ENCODE measurements at places on chromosomes 7 and 10.

- no peak for DNase-seq
Observed at GRCh38 chr7:66886152-66886551, 34.9 kb upstream of the TMEM248 start.

DNA sequence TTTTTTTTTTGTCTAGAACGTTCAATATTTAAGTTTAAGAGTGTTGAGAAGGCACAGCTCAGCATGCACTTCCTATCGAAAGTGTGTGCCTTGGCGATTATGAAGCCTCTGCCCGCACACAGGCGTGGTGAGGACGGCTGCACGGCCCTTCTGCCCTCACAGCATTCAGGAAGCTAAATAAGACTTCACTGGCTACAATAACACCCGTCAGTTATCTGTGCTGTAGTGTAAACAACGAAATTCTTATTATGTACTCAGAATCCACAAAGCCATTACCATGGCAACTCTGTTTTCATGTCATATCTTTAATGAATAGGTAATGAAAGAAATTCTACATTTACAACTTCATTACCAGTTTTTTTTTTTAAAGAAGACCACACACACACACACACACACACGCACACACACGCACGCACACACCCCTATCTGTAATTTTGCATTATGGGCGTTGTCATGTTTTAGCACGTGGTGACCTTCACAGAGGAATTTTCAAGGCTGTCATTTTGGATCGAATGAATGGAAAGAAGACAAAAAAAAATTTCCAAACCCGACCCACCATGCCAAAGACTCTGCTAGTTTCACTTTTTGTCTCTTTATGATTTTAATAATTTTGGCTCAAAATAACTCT lies 254.8 kb upstream of the CTBP2 start:
- no peak for DNase-seq

DNA sequence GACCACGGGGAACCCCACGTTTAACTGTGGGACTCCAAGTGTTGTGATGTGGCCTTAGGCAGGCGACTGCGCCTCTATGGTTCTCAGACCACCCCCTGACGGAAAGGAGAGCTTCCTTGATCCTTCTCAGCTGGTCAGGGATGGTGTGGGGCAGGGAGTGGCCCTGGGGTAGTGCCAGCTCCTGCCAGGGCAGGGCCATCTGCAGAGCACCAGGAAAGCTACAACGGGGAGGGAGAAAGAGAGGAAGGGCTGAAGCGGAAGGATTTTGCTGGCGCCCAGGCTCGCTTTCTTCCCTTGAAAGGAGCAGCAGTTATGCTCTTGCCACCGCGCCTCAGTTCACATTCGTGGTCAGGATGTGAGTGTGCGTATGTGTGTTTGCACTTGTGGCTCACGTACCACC lies 74.9 kb upstream of the PCBD1 start:
- DNase-seq, result no peak

- DNase-seq, result no peak
Observed at GRCh38 chr7:134943785-134944400, 42.4 kb upstream of the AGBL3 start.

- no peak for DNase-seq
Observed at GRCh38 chr7:24038993-24039392, 245.0 kb upstream of the NPY start.

DNA sequence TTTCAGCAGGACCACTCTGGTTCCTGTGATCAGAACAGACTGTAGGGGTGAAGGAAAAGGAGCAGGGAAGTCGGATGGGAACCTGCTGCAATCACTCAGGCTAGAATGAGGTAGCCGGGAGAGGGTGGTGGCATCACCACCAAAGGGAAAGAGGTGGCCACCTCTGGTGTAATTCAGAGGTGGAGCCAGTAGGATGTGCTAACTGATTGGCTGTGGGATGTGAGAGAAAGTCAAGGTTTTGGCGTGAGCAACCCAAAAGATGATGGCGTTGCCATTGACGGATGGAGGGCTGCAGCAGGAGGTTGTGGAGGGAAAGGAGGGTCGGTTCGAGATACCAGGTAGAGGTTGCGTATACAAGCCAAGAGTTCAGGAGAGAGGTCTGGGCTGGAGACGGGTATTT lies 7.4 kb upstream of the VSIR start:
- no peak for DNase-seq

DNA sequence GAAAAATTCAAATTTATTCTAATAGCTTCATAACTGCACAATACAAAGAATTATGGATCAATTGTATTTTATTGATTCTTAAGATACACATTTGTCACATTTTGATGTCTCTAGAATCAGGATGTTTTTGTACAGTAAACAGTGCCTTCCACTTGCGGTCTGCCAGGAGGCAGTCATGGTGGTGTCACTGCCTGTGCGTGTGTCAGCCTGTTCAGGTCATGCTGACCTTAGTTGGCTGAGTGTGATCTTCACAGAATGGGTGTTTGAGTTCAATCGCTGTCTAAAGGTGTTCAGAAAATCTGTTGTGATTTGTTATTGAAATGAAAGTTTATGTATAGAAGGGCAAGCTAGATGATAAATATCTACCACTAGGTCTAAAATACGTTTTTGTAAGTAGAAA lies 20.7 kb downstream of the SEC61A2 start:
- no peak for DNase-seq

DNA sequence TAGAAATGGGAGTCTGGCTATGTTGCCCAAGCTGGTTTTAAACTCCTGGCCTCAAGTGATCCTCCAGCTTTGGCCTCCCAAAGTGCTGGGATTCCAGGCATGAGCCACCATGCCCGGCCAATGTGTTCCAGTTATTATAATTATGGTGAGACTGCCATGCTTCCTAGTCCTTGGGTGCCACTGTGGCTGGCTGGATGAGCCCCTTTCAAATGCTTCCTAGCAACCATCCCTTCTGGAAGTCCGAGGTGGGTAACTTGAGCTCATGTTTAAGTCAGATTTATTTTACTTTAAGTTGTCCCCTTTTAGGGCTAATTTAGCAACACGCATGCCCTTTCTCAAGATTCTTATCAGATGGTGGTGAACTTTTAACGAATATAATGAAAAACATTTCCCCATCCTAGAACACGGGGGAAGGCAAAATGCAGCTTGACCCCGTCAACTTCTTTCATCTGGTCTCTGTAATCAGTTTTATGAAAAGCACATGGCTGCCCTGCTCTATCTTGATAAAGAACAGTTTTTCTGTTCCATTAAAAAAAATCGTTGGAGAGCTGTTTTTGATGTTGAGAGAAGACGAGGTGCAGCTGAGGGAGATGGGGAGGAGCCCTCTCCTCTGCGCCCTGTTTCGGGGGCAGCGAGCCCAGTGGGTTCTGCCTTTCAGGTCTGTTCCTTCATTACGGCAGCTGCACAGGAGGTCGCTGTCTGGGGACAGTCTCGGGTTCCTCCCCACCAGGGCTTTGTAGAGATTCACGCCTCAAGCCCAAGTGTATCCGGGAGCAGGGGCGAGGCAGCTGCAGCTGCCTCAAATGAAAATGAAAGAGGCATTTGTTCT lies 61.0 kb upstream of the MKI67 start:
- no peak for DNase-seq

DNA sequence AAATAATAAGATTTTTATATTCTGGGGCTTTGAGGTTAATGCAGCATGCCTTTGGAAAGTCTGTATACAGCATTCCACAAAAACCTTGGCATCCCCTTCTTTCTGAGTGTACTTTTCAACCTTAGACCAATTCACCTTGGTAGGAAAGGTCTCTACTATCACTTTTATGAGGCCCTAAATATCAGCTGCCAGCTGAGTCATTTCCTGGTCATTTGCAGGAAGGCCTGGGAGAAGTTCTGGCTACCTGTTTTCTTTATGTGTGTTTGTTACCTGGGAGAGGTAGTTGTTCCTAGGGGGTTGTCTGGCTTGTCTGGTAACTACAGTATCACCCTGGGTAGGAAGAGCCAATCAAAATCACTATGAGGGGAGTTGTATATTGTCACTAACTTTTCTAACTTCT lies 4.1 kb downstream of the SPAM1 start:
- DNase-seq, result no peak

DNA sequence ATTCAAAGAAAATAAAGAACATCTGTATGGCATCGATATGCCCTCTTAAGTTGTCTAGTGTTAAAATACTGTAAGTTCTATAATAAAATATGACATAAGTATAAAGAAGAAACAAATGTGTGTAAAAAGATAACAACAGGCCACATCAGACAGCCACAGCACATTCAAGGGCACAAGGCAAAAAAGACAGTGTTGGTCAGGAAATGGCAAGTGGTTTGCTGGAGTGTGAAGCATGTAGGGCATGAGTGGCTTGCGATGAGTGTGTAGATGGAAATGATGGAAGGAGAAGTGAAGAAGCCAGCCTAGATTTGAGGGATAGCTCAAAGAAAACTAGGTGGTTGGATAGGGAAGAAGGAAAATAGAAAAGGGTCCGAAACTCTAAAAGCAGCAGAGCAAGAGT lies 341.6 kb downstream of the CRPPA start:
- no peak for DNase-seq

GRCh38 chr10:121580276-121581116 lies 17.7 kb downstream of the FGFR2 start:
- no peak for DNase-seq

- no peak for DNase-seq
Observed at GRCh38 chr10:89062861-89063260, 72.3 kb downstream of the FAS start.

GRCh38 chr7:137850972-137851945 lies 4.5 kb upstream of the DGKI start:
- no peak for DNase-seq

GRCh38 chr10:75335983-75336382 lies 65.6 kb downstream of the ZNF503 start:
- DNase-seq, result no peak

- DNase-seq, result peak; percentile 64
Observed at GRCh38 chr10:84244651-84245270, at the start of gene RGR. Gene RGR, plus strand, starts transcription at chr10:84245053. Its CDS starts 38 bp downstream, at chr10:84245091.

GRCh38 chr10:2920168-2920567 lies 147.2 kb upstream of the PFKP start:
- no peak for DNase-seq

DNA sequence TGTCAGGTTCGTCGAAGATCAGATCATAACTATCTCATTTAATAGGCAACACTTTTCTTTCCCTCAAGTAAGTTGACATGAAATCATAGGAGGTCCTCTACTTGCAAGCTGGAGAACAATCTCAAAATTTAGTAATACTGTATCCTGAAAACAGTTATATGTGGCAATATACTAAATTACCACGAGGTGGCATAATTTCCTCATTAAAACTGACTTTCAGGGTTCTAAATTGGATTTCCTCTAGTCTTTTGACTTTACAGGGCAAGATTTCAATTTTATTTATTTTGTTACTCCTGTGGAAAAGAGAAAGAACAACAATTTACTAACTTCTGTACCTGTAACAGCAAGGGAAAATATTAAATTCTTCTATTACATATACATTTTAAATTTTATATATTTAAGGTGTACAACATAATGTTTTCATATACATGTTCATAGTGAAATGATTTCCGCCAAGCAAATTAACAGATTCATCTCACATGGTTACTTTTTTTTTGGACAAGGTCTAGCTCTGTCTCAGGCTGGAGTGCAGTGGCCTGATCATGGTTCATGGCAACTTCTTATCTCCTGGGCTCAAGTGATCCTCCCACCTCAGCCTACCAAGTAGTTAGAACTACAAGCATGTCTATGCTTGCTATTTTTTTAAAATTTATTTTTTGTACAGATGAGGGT lies 53.4 kb upstream of the CYP2C18 start:
- DNase-seq, result no peak

DNA sequence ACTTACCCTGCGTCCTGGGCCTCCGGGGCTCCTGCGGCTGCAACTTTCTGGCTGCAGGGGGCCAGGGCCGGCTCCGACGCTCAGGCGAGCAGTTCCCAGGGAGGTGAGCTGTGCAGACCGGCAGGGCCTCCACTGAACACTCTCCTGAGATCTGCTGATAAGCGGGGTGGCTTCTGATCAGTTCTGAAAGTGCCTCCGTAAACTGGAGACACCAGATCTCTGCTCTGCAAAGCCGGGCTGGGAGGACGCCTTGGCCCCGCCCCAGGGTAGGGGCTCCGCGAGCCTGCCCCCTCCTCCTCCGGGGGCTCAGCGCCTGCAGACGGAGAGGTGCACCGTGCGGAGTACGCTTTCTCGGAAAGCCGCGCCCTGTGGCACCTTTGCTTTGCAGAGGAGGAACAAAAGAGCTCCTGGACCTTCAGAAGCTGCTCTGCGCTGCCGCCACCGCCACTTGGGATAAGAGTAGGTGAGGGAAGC lies 141.3 kb upstream of the VKORC1L1 start:
- DNase-seq, result no peak

DNA sequence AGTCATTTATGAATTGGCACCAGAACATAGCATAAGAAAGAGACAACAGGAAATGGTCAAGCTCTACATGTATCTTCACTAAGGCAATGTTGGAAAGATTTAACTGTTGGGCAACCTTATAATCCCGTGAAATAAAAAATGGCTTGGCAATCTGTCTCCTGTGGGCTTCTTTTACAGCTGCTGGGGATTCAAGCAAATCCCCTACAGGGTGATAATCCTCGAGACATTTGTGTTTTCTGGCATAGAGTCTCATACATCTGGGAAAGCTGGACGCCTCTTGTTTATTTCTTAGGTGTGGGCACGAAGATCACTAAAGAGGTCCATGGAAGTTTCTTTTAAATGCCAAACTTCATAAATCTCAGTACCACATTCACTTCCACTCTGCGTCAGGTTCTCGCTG lies 82.2 kb upstream of the GPR141 start:
- DNase-seq, result no peak

DNA sequence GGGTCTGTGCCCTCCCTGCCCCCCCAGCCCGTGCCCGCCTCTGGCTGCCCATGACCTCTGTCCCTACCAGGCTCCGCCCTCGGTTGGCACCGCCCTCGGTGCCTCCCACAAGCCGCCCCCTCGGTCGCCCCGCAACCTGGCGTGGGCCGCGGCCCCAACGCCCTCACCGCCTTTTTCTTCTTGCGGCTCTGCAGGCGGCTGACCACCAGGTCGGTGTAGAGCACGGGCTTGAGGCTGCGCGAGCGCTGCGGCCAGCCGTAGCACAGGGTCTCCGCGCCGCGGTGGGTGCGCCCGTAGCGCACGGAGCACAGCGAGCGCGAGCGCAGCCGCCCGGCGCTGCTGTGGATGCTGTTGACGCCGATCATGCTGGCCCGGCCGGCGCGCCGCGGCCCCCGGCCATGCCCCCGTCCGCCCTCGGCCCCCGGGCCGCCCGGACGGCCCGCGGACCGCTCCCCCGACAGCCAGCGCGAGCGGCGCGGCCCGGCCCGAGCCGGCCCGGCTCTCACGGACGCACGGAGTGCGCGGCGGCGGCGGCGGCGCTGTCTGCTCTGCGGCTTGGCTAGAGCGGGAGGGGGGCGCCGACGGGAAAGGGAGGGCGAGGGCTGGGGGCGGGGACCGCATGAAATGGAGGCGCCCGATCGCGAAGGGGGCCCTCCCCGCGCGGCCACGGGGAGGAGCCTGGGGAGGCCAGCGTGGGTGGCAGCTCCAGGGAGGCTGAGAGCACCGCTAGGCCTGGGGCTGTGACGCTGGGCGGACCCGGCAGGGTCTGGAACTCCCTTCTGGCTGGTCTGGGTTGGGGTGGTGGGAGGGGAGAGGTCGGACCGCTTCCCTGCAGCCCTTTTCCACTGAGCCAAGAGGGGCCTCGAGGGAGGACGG lies 9.6 kb downstream of the PSD start:
- no peak for DNase-seq

- DNase-seq, result no peak
Observed at GRCh38 chr10:44832595-44833390, 78.3 kb upstream of the TMEM72 start.

- DNase-seq, result no peak
Observed at GRCh38 chr7:71548746-71549145, 416.8 kb downstream of the GALNT17 start.

- DNase-seq, result no peak
Observed at GRCh38 chr7:48209004-48209600, 37.8 kb downstream of the ABCA13 start.

Data from coronary artery (tissue), 2 donors.